ENCODE measurements at places on chromosomes 11 and 22.

DNA sequence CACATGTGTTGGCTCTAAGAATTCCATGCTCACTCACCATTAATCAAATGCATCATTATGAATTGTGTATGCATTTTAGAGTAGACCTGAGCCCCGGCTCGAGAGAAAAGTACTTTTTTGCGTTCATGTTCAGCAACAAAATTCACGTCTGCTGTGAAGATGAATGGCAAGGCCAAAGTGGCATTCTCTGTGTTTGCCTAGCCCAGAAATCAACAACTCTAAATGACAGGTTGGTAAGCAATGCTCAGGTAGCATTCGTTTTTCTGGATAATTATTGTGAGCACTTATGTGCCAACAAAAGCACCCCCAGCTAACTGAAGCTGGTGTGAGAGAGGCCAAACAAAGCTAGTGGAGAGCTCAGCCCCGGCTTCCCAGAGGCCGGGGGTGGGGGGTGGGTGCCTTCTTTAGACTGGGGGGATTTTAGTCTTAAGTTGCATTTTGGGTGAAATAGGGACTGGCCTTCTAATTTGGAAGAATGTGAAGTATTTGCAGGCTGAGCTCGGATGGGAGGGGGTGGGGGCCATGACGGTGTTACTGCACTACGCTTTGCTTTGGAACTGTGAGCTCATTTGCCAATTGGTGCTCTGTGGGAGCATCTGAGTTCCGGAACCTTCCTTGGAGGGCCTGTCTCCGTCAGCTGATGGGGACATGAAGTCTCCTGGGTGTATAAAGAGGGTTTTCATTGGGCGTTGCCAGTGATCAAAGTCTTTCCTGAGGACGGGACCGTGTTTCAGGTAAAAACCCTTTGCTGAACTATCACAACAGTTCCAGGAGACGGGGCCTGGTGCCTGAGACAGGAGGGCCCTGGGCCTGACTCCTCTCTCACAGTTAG is 29.0 kb upstream of the ALX4 start:
- no peak for DNase-seq

DNA sequence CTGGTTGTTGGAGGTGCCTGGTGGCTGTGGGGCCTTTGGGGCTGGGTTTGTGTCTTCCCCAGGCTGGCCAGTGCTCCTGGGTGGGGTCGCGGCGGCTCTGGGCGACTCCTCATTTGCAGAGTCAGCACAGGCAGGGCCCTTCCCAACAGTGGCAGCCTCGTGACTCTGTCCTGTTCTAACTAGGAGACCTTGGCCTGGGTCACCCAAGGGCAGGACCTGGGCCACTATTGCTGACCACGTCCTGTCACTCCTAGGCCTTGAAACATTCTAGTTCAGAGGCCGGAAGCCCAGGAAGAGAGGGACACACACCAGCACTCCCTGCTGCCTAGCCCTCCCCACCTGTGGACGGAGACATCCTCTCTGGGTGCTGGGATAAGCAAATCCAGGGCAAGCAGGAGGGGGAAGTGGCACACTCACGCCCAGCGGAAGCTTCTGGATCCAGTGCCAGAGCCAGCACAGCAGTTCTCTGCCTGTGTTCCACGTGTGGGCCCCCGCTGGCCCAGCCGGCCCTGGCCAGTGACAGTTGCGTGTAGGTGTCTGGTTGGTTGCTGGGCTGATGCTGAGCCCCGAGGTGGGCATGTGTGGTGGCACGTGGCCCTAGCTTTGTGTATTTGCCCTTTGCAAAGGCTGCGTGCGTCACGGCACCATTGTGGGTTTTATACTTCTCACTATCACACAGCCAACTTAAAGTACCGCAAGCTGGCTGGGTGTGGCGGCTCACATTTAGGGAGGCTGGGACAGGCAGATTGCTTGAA is 4.3 kb upstream of the CHID1 start:
- no peak for DNase-seq

- no peak for DNase-seq
Measured at GRCh38 chr22:20292673-20293232, 24.6 kb upstream of the RTN4R start.

DNA sequence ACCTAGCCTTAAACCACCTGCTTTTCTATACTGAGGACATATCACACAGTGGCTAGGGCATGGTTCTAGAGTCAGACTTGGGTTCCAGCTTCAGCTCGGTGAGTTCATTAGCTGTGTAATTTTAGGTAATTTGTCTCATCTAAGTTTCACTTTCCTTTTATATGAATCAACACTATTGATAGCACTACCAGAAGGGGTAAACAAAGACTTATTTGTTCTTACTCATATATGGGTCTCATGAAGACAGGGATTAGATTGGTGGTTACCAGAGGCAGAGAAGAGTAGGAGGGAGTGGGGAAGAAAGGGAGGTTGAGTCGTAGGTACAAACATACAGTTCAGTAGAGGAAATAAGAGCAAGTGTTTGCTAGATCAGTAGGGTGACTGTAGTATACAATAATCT is 924.7 kb downstream of the OPCML start:
- DNase-seq: no peak

GRCh38 chr11:124880290-124880611 is 15.0 kb downstream of the ROBO3 start:
- no peak for DNase-seq

DNA sequence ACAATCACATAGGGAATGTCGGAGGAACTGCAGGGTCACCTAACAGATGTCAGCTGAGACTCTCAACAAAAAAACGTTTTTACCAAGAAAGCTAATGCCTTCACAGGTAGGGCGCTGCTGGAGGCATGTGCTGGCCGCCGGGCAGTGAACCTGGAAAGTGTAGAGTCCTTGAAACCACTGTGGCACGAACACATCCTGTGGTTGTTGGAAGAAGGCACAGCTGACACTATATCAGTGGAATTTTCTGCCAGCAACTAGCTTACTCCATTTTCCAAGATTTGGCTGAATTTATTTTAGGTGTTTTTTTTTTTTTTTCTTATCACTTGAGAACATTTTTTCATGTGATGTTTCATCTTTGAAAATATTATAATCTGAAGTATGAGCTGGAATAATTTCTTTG is 14.2 kb downstream of the TRMU start:
- DNase-seq: no peak

GRCh38 chr11:103936059-103936458 is 100.4 kb upstream of the DDI1 start:
- DNase-seq: no peak

DNA sequence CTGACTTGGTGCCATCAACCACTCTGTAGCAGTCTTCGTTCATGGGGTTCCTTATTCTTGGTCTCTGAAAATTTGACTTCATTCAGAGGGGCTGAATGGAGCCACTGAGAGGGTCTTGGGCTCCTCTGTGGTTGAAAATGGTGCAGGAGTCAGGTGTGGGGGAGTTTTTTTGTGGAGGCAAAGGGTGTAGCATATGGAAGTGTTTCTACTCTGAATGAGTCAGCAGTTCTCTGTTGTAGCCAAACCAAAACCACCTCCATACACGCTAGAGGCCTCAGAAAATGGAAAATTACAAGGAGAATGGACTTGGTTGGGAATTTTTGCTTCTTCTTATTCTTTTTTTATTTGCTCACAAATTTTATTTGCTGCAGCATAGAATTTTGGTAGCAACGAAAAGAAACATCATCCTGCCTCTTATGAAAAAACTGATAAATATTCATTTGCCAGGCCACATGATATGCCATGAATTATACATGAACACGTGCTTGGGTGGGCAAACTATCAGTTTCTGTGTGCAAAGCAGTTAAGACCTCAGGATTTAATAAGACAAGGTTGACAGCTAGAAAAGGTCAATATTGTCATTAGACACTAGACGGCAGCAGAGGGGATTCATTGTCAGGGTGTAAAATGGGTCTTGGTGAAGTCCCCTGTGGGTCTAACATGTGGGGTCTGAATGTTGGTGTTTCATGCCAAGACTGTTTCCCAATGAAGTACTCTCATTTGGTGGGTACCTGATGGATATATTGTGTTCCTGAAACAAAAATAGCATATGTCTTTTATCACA is 111.7 kb downstream of the MYO18B start:
- no peak for DNase-seq

- DNase-seq: no peak
Measured at GRCh38 chr22:40399621-40400020, 29.2 kb downstream of the SGSM3 start.

- DNase-seq: no peak
Measured at GRCh38 chr11:69999721-70000120, 78.4 kb upstream of the ANO1 start.

- no peak for DNase-seq
Measured at GRCh38 chr11:121634273-121634672, 181.5 kb upstream of the SORL1-AS1 start.

- DNase-seq: no peak
Measured at GRCh38 chr11:75946531-75947530, 131.8 kb downstream of the UVRAG start.

DNA sequence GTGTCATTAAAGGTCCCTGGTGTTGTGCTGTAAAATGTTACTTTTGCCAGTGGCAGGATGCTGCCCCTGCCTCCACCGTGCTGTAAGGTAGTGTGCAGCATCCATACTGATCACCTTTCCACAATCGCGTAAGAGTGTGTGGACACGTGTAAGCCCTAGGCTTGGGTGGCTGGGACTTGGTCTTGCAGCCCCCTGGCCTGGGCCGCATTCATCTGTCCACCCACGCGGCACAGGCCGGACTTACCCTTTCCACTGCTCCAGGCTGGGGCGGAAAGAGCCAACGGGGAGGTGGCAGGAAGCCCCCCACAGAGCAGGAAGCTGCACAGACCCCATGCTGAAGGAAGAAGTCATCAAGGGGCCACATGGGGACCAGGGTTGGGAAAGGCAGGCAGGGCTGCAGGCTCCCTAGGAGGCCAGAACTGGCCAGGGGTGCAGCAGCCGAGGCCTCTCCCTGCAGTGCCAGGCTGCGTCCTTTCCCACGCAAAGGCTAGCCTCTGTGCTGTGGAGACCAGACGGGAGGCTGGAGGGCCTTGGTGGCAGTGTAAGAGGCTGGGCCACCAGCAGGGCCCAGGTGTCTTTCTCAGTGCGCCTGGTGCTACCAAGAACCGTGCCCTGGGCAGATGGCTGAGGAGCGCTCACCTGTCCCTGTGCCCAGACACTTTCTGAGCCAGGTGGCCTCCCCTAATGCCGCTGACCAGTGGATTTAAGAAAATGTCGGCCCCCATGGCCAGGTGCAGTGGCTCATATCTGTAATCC is 11.7 kb upstream of the TMEM191C start:
- DNase-seq: no peak

- no peak for DNase-seq
Measured at GRCh38 chr11:76232026-76232665, 25.8 kb upstream of the WNT11 start.

DNA sequence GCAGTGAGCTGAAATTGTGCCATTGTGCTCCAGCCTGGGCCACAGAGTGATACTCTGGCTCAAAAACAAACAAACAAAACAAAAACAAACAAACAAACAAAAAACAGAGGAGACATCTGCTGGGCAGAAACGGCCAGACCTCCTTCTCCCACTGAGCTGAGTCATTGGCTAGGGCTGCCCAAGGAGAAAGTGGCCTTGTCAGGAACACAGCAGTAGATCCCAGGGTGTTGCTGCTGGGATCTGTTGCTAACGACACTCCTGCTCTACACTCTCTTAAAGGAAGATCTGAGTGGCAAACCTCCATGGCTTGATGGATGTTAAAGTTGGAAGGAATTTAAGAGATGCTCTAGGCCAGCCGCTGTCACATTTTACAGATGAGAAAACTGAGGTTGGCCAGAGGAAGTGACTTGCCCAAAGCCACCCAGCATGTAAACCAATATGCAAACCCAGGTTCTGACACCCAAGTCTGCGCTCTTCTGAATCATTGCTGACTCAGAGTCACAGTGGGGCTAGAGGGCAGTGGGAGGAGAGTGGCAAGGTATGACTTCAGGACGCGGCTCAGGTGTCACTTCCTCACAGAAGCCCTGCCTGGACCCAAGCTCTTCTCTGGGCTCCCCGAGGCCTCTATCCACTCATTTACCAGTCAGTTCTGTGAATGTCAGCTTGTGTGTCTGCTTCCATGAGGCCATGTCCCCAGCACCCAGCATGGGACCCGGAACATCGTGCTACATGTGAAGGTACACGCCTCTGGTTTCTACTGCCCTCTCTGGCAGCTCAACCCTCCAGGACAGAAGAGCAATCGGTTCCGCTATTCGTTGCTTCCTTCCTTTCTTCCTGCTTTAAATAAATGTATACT is 11.3 kb upstream of the GDPD5 start:
- no peak for DNase-seq

GRCh38 chr11:14258221-14258935 is 100.6 kb downstream of the RRAS2 start:
- no peak for DNase-seq

- DNase-seq: no peak
Measured at GRCh38 chr22:33510429-33510904, 409.8 kb downstream of the LARGE1 start.

- no peak for DNase-seq
Measured at GRCh38 chr11:116888024-116888423, 50.6 kb upstream of the APOA1 start.

DNA sequence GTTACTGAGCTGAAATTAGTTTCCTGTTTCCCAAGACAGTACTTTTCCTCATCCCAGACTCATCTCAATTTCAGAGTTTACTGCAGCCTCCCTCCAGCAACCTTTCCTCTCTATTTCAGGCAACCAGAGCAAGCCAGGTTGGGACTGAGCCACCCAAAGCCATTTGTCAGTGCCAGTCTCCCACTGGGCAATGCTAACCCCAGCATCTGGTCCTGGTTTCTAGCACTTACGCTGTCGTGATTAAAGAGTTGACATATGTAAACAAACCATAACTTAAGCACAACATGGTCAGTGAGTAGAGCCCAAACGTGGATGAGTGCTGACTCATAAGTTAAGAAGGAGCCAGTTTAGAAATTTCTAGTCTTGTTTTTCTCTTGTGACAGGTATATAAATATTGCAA is 119.6 kb upstream of the BLID start:
- DNase-seq: no peak

DNA sequence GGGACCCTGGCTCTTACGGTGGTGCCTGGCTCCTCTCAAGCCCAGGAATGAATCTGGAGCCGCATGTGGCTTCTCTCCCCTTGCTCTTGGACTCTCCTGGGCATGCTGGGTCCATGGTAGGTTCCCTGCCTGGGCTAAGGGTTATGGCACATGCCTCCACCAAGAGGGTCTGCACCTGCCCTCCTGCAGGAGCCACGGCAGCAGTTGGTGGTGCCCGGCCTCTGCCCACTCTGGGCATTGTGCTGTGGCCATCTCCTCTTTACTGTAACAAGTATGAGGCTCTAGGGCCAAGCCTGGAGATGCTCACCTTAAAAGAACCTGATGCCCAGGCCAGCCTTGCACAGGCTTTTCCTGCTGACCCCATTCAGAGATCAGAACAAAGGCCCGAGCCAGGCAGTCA is 104.0 kb upstream of the PITPNB start:
- DNase-seq: no peak
